ENCODE measurements at places on chromosomes 13 and 19.

GRCh38 chr13:23668562-23668961 lies 98.3 kb downstream of the TNFRSF19 start:
- DNase-seq = no peak

DNA sequence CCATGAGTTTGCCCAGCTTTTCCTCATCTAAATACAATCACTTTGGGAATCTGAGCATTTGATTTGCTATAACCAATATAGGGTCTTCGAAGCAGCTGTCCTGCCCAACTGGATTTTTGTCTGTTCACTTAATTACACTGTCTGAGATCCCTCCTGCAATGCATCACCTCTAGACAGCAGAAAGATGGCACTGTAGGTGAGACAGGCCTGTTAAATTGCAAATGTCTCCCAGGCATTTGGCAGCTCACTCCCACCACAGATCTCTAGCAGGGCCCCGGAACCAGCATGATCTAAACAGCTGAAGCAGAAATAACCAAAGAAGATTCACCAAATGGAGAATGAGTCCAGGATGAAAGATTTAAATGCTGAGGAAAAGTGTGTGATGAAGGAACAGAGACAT lies 41.9 kb upstream of the SERPINE3 start:
- no peak for DNase-seq

DNA sequence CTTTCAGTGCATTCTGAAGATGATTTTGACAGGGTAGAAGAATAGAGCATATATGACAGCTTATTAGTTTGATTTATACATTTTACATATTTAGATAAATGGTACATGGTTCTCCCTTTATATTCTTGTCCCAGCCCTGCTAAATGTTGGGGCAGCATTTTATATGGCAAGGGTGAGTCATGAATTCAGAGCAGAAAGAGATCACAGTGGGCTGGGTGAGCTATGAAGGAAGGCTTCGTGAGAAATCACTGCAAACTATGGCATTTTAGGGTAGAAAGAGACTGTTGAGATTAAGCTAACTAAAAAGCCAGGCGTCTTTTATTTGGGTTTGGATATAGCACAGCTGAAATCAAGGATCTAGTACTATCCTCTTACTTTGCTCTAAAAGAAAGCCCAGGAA lies 23.9 kb upstream of the METTL21C start:
- no peak for DNase-seq

GRCh38 chr13:62333466-62333865 lies 917.8 kb upstream of the PCDH20 start:
- DNase-seq = no peak

- DNase-seq = no peak
Observed at GRCh38 chr13:26538363-26539317, 18.8 kb upstream of the WASF3 start.

DNA sequence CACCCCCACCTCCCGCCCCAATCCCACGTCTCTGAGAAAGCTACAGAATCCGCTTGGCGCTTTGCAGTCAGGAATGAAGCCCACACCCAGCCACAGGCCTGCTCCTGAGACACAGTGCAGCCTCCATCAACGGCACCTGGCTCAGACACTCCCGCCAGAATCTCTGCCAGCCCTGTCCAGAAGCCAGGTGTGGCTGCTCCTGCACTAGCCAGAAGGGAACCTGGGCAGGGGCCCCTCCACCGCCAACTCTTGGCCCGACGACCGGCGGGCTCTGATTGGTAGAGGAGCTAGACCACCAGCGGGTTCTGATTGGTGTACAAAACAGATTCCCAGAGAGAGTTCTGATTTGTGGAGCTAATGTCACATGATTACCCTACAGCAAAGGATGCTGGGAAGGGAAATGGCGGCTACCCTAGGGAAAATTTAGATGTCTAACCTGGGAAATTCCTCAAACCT lies 2.9 kb upstream of the PPP6R1 start:
- no peak for DNase-seq

DNA sequence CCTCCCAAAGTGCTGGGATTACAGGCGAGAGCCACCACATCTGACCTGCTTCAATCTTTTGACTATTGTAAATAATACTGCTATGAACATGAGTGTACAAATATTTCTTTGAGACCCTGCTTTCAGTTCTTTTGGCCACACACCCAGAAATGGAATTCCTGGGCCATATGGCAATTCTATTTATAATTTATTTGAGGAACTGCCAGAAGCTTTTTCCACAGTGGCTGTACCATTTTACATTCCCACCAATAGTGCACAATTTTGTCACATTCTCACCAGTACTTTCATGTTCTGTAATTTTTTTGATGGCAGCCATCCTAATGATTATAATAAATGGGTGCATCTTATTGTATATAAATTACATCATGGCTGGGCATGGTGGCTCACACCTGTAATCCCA lies 13.7 kb upstream of the FCER2 start:
- no peak for DNase-seq

- no peak for DNase-seq
Observed at GRCh38 chr19:56423985-56424353, 19.8 kb downstream of the ZNF583 start.

DNA sequence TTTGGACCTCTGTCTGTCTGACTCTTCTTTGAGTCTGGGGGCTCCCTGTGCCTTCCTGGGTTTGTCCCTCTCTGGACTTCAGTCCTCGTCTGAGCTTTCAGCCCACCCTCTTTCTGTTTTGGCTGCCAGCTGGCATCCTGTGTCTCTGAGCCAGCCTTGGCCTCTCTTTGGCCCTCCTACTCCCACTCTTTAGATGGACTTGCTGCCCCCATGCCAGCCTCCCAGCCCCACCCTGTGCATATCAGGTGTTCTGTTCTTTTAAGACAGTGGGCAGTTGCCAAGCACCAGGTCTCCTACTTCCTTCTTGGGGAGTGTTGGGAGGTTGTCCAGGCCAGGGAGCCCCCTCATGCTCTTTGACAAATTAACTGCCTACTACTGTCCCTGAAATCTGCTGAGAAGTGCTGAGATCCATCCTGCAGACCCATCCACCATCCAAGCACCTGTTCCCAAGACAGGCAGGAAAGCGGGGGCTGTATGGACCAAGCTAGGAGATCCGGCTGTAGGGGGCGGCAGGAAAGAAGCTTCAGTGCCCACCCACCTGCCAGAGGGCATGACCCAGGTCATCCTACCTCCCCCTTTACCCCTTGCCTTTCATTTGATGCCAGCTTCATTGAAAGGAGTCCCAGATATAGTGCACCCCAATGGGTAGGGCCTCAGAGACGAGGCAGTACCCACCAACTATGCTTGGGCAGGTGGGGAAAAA lies 9.6 kb downstream of the CIC start:
- DNase-seq = no peak

DNA sequence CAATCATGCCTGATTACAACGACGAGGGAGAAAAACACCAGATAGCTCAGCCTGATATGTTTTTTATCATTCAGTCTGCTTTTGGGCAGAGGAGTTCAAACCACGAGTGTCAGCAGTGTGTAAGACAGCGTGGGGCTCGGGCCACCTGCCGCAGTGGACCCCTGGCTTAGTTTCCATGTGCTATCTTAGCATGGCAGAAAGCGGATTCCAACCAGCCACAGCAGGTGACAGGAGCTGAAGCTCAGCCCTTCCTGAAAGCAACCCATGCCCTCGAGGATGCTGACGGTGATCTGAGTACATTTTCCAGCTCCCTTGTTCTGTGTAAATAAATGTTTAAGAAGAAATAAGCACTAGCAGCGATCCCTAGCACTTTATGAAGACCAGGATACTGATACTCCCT lies 32.2 kb upstream of the MBNL2 start:
- DNase-seq = no peak

GRCh38 chr13:103952183-103952582 lies 886.0 kb upstream of the SLC10A2 start:
- DNase-seq = no peak

Data from right lung (tissue), 10 donors.